ENCODE measurements at places on chromosomes 5 and 9.

DNA sequence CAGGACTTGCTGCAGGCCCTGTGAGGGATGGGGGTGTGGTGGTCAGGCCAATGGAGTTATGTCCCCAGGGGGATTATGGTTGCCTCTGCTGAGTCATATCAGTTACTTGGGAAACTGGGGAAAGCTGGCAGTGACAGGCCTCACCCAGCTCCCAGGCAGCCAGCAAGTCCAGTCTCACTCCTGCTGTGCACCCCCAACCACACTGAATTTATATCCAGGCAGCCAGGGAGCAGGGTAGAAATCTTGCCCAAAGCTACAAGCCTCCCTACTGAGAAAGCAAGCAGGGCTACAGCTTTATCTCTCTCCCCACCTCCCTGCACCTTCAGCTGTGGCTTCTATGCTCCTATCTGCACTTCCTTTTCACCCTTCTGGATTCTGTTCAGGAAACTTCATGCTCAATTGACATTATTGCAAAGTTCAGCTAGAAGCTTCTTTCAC is 2076.0 kb upstream of the CDH9 start:
- no peak for DNase-seq

DNA sequence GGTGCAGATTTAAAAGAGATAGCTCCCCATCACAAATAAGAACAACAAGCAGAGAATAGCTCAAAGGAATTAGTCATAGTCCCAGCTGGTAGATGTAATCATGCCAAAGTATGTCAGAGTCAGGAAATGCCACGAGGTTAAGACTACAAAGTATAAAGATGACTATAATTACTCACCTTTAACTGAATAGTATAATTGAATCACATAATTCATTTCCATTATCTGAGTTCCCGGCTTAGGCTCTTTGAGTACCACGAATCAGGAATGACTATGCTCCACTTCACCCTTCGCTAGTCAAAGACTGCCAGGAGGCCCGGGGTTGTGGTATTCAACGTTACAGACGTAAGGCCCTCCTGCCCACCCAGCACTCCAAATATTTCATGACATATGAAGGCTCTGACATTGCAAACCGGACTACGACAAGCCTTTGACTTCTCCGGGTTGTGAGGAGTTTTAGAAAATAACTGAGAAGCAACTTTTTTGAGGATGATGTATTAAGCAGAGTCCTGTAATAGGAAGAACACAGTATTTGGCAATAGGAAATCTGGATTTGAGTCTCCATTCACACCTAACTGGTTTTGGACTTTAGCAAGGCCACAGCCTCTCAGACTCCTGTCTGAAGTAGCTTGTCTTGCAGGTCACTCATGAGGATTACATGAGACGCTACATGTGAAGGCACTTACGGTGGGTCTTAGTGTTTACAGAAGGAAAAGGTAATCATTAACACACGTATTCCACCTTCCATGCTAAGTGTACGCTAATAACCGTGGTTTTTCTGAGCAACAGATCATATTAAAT is 64.6 kb downstream of the ENC1 start:
- no peak for DNase-seq

GRCh38 chr5:147746986-147747385 is 35.5 kb downstream of the JAKMIP2 start:
- DNase-seq, result no peak

- DNase-seq, result no peak
These were observed 146.5 kb downstream of the NSG2 start for GRCh38 chr5:174191850-174192655.
